ENCODE measurements at places on chromosomes 7 and 10.

DNA sequence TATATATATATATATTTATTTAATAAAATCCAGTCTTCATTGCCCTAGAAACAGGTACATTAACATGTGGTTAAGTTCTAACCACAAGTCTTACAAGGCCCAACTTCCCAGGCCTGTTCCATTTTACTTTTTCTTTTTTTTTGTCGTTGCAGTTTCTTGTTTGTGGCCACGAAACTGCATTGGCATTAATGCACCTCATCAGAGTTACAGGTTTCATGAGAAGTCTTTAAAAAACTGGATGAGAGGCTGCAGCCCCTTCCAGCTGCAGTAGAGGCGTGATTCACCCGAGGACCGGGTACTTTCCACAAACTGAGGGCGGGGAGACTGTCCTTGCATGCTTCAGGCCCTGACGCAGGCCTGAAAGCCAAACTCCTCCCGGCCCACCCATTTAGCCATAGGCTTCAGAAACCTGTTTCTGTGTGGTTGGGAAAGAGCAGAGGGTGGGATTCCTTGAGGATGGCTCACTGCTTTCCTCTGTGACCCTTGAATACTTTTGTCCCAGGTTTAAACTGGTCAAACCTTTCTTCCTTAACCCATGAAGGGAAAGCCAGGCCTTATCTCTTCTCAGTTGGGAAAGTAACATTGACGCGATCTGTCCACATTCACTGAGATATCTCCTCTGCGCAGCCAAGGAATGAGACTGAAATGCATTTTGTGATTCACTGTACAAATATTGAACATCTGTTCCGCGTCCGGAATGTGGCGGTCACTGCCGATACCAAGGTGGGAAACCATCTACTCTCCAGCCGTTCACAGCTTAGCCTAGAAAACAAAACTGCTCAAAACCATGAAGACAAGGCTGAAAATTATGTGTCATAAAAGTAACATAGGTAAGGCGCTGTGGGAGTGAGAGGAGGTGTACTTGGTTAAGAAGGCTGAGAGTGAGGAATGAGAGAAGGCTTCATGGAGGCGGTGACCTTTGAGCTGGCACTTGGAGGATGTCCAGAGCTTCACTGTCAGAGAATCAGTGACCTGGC, 311.7 kb downstream of the GATA3 start:
- DNase-seq, result peak; percentile 58

GRCh38 chr7:70920876-70921275, 211.1 kb upstream of the GALNT17 start:
- peak; percentile 42 for DNase-seq

GRCh38 chr7:75813781-75814236, at the start of gene CCL24:
CCL24 (minus strand) TSS chr7:75813806; CDS start chr7:75813715, 91 bp downstream.
- DNase-seq, result no peak

DNA sequence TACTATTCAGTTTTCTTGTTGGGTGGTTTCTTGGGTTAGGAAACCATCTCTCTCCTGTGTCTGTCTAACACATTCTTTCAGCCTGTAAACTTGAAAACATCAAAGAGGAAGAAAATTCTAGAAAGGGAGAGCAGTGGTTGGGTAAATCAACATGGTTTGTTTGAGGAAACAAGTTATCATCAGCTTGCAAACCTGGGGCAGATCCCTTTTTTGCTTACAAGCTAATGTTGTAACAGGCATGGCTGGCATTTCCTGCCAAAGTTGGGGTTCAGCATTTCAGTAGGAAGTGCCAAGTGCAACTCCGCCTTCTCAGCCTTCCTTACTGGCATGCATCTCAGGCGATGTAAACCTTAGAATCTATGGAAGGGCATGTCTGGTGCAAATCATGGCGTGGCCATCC, 112.6 kb downstream of the EEPD1 start:
- no peak for DNase-seq

GRCh38 chr10:46290101-46290886, 3.5 kb downstream of the ANTXRL start:
- DNase-seq, result no peak

DNA sequence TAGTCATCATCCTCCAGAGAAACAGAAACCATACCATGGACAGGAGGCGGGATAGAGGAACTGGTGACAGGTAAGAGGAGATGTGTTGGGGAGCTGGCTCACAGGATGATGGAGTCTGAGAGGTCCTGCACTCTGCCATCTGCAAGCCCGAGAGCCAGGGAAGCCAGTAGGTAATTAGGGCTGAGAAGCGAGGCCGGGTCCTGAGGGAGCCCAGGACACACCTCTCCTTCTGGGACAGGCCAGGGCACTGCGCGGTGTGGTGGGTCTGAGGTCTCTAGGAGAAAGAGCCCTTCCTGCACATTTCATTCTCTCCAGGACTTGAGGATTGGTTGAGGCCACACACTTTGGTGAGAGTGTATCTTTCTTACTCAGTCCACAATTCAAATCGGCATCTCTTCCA, 415.5 kb downstream of the GLRX3 start:
- no peak for DNase-seq

DNA sequence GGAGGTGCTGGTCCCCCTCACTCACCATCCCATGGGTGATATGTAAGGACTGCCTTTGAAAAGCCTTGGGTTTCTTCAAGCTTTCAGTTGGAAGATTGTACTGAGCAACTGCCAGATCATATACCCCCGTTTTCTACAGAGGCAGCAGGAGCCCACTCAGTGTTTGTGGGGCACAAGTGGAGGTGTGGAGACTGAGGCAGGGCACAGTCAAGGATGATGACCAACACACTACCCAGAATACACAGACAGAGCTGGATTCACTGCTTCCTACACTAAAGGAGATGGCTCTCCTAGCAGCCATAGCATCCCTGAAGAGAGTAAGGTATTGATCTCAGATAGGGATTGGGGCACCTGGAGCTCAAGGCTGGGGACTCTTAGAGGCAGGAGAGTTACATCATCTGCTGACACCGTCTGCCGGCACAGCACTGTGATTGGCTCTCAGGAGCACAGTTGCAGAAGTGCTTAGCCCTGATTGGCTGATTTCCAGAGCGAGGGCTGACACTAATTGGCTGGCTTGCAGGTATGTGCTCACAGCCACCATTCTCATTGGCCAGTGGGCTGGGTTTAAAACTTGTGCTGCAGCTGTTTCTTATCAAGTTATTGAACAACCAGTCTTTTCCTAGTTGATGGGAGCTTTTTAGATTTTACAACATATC, 77.9 kb upstream of the PFKP start:
- DNase-seq, result no peak

- DNase-seq, result no peak
Measured at GRCh38 chr10:132648072-132648850, 110.7 kb downstream of the INPP5A start.

- no peak for DNase-seq
Measured at GRCh38 chr7:154493594-154493993, 441.4 kb downstream of the DPP6 start.

Data from MM.1S (cell line).